Activated CD4-positive, CD25-positive, alpha-beta regulatory T cell treated with anti-CD3 and anti-CD28 coated beads, Interleukin-2, amount 50 U/mL, for 16 hours (primary cell): ENCODE measurements at places on chromosomes 2 and 18.

DNA sequence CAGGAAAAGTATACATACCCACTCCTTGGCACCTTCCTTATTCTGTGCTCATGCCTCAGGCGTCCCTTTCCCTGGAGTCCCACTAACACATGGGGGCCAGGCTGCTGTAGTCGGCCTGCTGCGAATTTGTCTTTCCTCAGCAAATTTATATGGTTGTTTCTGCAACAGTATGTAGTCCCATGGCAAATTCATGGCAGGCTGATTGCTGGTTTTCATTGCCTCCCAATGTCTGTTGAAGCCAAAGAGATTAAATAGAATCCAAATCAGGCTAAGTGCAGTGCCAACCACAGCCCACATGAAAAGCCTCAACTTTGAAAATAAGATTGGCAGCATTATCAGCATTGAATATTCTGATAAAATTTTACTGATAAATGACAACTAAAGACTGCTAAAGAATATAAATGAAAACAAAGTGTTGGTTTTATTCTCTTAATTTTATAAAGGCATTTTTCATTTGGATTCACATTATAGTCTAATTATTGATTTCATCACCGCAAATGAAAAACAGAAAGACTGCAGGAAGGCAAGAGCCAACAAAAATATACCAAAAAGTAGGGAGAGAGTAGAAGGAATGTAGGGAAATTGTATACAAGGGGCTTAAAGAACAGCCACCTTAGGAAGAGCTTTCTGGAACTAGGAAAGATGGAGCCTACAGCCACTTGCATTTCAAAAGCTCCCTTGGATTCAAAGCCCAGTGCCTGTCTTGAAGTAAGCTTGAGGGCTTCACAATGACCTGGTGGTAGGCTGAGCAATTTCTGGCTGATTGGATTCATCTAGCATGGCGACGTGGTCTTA lies 283.7 kb upstream of the MMADHC start:
- DNase-seq: no peak

- no peak for DNase-seq
Observed at GRCh38 chr2:215205787-215206186, 67.4 kb upstream of the ABCA12 start.

- no peak for DNase-seq
Observed at GRCh38 chr18:6874315-6874714, 144.8 kb downstream of the ARHGAP28 start.

DNA sequence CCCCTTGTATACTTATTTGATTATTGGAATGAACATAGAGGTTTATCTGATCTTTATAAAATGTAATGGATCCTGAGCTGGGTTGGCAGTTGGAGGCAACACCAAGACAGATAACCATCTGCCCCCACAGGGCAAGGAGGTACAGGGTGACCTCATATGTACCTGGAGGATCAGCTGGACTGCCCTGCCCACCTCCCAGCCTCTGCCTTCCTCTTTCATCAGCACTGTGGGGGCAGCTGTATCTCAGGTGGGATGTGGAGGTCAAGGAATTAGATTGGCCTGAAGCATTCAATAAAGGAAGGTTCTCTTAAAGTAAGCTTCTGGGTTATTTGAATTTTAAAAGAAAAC lies 92.6 kb downstream of the LYPD6 start:
- DNase-seq: no peak

DNA sequence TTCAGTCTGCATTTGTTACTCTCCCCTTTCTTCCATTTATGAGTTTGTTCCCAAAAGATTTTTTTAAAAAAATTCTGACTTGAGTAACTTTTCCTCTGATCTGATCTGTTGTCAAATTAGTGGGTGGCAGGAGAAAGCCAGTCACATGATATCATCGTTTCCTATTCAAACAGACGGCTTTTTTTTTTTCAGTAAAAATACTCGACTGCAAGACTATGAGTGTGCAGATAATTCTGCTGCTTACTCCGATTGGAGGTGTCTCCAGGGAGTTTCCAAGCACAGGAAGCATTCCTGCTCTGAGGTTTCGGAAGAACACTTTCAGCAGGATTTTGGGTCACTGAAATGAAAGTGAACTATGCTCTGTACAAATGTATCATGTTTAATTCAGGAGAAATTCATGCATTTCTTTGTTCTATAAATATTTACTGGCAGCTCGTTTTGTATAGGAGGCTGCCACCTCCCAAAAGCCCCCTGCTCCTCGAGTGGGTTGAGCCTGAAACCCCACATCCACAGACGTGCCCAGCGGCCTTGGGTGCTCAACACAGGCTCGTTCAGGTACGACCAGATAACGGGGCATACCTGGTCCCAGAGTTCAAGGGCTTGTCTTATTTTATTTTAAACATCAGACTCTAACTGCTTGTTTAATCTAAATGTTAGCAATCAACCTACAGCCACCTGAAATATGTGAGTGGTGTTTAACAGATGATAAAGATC lies 126.9 kb upstream of the ZNF516 start:
- no peak for DNase-seq

DNA sequence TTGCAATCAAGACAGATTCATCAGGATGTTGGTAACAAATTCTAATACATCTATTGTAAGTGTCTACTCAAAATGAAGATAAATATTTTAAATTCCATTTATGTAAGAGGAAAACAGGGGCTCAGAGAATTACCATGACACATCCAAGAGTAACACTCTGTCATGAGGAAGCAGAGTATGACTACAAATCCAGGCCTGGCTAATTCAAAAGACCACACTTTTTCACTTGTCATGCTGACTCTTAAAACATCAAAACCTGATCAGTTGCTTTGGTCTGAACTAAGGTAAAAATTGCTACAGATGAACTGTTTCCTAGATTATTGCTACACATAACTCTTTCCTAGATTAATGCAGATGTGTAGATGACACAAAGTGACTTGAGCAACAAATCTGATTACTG lies 880.6 kb downstream of the TSN start:
- DNase-seq: no peak

DNA sequence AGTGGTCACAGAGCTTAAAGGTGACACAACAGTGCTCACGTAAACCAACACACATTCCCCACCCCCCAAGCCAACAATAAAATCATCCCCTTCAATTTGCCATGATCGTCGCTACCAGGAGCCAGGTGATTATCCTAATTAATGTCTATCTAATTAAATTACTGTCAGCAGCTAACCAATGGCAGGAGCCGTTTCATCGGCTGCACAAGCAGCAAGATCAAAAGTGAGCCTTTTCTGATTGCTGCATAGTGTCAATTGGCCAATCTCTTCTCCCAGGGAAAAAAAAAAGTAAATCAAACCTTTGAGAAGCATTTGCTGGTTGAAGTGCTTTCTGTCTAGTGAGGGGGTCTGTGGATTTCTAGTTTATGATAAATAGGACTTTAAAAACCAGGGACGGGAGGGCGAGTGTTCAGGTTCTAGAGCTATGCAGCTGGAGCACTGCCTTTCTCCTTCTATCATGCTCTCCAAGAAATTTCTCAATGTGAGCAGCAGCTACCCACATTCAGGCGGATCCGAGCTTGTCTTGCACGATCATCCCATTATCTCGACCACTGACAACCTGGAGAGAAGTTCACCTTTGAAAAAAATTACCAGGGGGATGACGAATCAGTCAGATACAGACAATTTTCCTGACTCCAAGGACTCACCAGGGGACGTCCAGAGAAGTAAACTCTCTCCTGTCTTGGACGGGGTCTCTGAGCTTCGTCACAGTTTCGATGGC lies at the start of gene TBR1:
TBR1 (plus strand) TSS at position 311 of the 721 bp plus-strand sequence; CDS start at position 425, 114 bp downstream.
- DNase-seq: no peak

GRCh38 chr2:233791151-233791882 lies 13.2 kb downstream of the MROH2A start:
- no peak for DNase-seq
